ENCODE measurements at places on chromosomes 2 and 18. TPM values are rescaled to one million over a fixed set of nuclear protein-coding genes. Genes with fewer than 3 reads are reported as not detected.

GRCh38 chr18:42860011-42860410, 255.5 kb downstream of the RIT2 start:
- DNase-seq, result no peak

DNA sequence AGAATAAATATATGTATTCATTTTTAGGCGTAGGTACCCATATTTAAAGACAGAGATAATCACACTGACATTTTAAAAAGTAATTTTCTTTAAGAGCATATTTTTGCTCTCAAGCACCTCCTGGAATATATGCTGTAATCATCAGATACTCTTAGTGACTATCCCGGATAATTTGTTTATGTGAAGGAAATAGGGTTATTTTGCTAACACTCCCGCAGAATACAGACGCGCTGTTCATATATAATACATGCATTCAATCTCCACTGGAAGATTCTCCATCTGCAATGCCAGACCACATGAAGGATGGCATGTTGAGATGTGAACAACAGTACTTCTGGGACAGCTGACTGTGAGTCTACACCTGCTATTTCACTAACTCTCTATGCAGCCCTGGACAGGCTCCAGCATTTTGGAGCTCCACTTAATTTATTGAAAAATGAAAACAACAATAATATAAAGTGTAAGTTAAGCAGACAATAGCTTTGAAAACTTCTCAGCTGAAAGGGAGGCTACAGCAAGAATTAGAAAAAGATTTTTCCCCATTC, 430.6 kb downstream of the TMX3 start:
- DNase-seq, result no peak

DCC gene
- 0.06 TPM for total RNA-seq

TPO gene
- not detected for total RNA-seq

All from glomerular endothelial cell (primary cell).